ENCODE measurements at places on chromosomes 4 and X.

DNA sequence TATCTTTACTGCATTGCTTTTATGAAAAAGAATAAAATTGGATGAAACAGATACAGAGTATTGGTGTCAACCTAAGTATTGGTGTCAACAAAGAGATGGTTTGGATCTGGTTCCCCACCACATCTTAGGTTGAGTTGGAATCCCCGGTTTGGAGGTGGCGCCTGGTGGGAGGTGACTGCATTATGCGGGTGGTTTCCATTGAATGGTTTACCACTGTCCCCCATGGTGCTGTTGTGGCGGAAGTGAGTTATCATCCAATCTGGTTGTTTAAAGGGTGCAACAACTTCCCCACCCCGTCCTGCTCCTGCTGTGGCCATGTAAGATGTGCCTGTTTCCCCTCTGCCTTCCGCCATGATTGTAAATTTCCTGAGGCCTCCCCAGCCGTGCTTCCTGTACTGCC is 52.8 kb upstream of the CD99 start:
- no peak for DNase-seq

DNA sequence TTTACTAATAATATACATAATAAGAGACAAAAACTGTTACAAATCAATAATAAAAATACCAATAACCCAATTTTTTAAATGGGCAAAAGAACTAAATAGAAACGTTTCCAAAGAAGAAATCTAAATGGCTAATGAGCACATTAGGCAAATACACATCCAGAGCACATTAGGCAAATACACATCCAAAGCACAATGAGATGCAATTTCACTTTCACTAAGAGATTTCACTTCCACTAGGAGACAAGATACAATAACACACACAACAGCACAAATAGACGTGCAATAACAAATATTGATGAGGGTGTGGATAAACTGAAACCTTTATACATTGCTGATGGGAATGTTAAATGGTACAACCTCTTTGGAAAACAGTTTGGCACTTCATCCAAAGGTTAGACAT is 250.7 kb downstream of the ARAP2 start:
- DNase-seq = no peak

DNA sequence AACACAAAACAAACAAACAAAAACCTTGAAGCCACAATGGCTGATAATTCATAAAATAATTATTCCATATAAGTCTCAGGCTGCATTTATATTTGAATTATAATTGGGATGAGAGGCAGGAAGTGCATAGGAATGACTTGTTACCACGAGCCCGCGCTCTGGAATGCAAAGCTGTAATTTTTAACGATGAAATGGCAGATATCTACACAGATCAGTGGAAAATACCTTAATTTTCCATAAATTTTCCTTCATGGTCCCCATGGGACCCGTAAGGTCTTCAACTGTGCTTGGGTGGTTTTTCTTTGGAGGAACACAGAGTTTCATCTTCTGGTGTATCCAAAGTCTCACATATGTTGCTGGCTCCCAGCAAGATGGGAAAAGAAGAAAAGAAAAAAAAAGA is 226.8 kb downstream of the SHOX start:
- peak; percentile 53 for DNase-seq

- DNase-seq = peak; percentile 20
Observed at GRCh38 chr4:184801781-184802696, 23.7 kb downstream of the ACSL1 start.

DNA sequence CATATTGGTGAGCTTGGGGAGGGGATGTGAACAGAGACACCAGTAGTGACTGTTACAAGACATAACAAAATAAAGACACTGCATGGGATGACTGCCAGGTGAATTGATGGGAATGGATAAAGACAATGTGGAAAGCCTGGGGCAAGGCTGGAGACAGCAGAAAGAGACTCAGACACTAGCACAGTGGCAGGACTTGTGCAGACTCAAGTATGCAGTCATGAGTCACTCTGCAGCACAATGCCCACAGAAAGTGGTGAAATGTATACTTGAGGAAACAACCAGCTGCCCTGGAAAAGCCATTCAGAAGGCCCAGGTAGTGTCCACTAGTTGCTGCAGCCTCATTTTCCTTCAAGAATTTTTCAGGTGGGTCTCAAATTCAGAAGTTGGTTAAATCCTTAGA is 452.3 kb downstream of the MID1IP1 start:
- DNase-seq = peak; percentile 45

GRCh38 chr4:166308647-166309046 is 435.6 kb downstream of the TLL1 start:
- DNase-seq = no peak

DNA sequence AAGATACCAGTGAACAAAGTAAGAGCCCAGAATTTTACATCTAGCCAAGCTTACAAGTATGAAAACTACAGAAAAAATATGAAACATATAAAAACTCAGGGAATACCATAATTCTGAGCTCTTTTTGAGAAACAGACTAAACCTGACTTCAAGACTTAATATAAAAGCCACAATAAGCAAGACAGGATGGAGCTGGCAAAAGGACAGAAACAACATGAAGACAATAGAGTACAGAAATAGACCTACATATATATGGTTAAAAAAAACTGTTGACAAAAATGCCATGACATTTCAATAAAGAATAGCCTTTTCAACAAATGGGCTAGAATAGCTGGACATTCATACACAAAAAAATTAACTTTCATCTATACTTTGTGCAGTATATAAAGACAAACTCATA is 49.4 kb downstream of the UBA6 start:
- no peak for DNase-seq

DNA sequence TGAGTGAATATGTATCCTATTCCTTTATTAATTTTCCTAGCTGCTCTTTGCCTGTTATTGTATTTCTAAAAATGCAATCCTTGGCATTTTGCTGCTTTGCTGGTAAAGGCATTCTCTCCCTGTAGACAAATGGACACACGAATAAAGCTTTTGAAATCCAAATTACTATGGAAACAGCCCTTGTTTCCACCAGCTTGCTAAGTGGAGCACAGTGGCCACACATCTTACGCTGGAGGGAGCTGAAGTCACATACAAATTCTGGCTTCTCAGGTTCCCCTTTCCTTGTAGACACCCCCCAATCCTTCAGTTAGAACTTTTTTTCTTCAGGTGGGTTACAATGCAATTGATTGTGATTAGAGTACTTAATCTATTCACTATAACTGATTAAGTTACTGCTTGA is 66.2 kb downstream of the AGA start:
- DNase-seq = no peak

DNA sequence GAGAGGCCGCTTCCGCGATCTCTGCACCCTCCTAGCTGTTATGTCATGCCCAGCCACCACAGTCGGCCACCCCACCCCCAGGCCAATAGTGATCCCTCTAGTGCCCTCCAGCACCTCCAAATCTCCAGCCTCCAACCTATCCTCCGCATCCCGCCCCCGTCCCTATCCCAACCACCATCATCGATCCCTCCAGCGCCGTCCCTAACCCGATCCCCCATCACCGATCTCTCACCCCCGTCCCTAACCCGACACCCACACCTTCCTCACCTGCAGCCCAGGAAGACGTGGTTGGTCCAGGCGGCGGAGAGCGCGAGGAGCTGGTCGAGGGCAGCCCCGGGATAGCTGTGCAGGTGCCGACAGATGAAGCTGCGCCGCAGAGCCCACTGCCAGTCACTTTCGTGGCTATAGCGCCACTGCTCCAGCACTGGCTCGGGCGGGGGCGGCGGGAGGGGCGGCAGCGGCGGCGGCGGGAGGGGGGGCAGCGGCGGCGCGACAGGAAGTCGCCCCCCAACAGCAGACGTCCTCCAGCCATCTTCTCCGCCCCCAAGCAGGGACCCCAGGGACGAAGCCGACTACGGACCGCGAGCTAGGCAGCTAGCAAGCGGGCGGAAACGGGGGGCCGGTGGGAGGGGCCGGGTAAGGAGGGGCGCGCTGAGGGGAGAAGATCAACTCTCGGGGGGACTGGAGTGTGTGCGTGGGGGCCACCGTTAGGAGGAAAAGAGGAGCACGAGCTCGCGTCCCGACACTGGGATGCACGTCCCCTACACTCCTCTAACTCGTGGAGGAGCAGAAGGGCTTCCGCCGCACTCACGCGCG is 552 bp downstream of the NKRF start:
- DNase-seq = peak; percentile 2

DNA sequence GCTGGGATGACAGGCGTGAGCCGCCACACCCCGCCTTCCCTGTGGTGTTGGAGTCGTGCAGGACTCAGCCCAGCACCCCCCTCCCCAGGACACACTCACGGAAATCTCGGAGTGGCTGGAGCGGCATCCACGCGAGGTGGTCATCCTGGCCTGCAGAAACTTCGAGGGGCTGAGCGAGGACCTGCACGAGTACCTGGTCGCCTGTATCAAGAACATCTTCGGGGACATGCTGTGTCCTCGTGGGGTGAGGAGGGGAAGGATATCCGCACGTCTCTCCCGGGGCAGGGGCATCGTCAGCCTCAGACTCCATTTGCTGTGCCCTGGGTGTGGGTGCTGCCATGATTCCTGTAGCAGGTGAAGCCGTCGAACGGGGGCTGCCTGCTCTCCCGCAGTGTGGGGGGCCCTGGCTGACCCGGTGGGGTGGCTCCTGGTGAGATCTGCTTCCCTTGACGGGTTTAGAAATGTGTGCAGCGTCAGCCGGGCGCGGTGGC is 10.3 kb downstream of the PLCXD1 start:
- no peak for DNase-seq

DNA sequence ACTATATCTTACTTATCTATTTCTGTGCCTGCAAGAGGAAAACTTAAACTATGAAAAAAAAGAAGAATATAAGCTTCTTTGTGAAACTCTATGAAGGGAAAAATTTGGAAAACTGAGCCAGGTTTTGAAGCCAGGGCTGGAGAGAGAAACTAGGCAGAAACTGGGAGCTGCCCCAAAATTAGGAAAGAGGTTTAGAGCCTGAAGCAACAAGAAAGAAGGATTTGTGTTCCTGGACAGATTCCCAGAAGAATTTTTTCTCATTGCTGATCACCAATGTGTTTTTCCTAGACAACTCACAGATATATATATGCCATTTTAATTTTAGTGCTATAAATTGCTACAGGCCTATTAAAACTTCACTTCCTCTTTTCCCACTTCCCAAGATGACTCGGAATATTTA is 245.0 kb upstream of the GEMIN8 start:
- no peak for DNase-seq

DNA sequence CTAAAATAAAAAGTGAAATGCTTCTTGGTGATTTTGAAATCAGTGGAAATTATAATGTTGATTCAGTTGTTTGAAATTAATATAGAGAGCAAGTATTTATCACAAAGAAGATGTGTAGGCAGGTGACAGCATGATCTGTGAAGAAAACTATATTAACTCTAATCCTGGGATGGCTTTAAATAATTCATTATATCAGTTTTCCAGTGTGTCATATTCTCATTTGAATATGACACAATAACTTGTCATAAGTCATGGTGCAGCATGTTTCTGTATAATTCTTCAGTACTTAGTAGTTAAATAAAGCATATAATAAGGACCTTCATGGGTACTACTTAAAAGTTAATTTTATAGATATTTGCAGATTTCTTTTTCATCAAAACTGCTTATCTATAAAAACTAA is 573.6 kb downstream of the INPP4B start:
- no peak for DNase-seq

GRCh38 chrX:87728024-87728423 is 210.4 kb downstream of the KLHL4 start:
- no peak for DNase-seq

- no peak for DNase-seq
Observed at GRCh38 chr4:53545942-53546581, 45.2 kb downstream of the LNX1 start.

DNA sequence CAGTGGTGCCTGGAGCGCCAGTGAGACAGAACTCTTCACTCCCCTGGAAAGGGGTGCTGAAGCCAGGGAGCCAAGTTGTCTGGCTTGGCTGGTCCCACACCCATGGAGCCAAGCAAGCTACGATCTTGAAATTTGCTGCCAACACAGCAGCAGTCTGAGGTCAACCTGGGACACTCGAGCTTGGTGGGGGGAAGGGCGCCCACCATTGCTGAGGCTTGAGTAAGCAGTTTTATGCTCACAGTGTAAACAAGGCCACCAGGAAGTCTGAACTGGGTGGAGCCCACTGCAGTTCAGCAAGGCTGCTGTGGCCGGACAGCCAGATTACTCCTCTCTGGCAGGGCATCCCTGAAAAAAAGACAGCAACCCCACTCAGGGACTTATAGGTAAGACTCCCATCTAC is 149.5 kb downstream of the EDA2R start:
- no peak for DNase-seq

DNA sequence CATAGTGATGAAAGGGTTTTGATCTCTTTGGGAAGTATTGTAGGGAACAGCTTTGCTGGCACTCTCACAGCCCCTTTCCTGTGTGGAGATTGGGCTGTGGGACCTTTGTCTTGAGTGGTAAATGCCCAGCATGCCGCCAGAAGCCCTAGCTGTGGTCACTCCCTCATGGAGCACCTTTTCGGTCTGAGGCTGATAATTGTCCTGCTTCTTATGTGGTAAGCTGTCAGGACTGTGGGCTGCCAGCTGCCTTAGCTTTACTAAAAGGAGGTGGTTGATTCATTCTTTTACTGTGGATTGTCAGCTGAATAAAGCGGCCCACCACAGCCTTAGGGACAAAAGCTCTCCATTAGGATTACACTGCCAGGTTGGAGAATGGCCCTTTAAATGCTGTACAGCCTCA is 7.1 kb downstream of the PASD1 start:
- no peak for DNase-seq

DNA sequence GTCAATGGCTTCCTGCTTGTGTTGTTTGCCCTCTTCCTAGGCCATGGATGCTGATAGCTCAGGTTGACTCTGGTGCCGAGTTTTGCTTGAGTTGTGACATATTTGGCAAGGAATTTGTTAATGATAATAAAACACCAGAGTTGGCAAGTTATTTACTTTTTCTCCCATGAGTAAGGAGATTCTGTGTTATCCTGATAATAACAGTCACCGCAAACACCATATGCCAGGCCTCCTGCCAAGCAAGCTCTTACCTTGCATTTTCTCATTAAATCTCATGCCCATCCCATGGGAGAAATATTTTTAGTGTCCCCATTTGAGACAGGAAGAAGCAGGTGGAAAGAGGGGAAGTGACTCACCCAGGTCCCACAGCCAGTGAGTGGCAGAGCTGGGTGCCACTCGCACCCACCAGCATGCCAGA is 67.4 kb upstream of the CLCN4 start:
- DNase-seq = no peak

- DNase-seq = no peak
Observed at GRCh38 chr4:31727030-31727429, 1006.9 kb downstream of the PCDH7 start.

DNA sequence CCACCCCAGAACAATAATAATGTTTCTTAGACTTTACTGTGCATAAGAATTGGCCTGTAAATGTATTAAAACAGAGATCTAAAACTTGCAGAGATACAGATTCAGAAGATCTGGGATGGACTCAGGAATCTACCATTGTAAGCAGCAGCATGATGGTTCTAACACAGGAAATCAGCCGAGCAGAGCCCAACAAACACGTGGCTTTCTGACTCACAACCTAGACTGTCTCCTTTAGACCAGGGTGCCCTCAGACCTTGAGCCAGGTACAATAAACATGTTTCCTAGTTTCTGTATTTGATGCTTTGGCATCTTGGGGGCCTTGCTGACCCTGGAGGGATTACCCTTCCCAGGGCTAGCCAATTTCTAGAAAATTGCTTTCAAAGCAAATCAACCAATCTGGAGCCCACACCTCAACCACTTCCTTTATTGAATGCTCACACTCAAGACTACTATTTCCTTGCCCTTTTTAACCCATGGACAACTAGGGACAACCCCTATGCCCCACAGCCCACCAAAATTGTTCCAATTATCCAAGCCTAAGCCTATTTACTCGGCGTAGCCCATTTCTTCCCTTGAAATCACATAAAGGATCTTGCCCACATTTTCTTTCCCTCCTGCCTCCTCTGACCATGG is 80.5 kb downstream of the TBC1D9 start:
- DNase-seq = no peak
